Neural progenitor cell (in vitro differentiated cells): ENCODE measurements at places on chromosomes 13 and 19.

- no peak for DNase-seq
Observed at GRCh38 chr13:74726206-74726605, 592.0 kb upstream of the KLF12 start.

GRCh38 chr13:95073747-95074311, 227.4 kb downstream of the ABCC4 start:
- DNase-seq: no peak

GRCh38 chr13:50126263-50126992, 111.2 kb downstream of the KCNRG start:
- DNase-seq: peak; percentile 48

DNA sequence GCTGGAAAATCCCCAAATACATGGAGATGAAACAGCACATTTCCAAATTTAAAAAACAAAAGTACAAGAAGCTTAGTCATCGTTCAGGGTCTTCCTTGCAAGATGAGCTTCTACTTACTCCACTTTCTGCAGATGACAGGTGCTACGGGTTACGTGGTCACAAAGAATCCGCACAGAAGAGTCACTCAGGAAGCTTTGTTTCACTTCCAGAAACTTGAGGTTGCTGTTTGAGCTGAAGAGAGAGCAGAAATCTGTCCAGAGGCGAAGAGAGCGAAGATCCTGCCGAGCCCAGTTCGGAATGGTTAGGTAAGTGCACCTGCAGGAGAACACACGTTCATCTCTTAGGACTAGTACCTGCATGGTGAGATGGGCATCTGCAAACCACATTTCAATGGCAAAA, 9.4 kb downstream of the NLRP7 start:
- no peak for DNase-seq

DNA sequence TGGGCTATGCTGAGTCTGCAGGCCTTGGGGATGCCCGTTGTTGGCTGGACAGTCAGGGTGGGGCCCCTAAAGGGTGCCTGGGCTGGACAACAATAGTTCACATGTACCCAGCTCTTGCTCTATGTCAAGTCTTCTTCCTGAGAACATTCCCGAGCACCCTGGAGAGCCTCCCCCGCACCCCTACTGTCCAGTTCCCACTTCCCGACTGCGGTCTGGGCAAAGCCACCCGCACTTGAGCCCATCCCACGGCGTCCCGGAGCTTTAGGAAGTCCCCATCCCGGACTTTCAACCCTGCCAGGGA, 1.1 kb upstream of the MPND start:
- no peak for DNase-seq

DNA sequence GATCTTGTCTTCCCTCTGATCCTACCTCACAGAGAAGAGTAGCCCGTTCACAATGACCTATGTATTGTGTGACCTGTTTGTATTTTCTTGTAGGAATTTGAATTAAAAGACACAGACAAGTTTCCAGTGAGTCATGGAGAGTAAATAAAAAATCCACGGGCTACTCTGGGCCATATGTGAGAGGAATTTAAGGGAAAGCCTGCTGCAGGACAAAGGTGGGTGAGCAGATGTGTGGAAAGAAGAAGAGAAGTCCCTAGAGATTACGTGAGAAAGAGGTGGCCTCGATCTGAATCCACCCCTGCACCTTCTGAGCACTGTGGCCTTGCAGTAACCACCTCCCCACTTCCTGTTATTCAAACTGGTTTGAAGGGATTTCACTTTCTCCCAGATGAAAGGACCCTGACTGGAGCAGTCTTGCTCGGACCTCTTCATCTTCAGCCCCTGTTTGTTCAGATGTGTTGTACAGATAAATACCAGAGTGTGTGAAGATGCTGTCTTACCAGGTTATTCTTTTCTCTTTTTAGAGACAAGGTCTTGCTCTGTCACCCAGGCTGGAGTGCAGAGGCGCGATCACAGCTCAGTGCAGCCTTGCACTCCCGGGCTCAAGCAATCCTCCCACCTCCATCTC, 205.4 kb downstream of the PDS5B start:
- DNase-seq: no peak

GRCh38 chr13:92602560-92602959, 624.0 kb upstream of the GPC6 start:
- DNase-seq: no peak

- peak; percentile 18 for DNase-seq
Observed at GRCh38 chr13:45119469-45119990, 780 bp upstream of the GTF2F2 start.

DNA sequence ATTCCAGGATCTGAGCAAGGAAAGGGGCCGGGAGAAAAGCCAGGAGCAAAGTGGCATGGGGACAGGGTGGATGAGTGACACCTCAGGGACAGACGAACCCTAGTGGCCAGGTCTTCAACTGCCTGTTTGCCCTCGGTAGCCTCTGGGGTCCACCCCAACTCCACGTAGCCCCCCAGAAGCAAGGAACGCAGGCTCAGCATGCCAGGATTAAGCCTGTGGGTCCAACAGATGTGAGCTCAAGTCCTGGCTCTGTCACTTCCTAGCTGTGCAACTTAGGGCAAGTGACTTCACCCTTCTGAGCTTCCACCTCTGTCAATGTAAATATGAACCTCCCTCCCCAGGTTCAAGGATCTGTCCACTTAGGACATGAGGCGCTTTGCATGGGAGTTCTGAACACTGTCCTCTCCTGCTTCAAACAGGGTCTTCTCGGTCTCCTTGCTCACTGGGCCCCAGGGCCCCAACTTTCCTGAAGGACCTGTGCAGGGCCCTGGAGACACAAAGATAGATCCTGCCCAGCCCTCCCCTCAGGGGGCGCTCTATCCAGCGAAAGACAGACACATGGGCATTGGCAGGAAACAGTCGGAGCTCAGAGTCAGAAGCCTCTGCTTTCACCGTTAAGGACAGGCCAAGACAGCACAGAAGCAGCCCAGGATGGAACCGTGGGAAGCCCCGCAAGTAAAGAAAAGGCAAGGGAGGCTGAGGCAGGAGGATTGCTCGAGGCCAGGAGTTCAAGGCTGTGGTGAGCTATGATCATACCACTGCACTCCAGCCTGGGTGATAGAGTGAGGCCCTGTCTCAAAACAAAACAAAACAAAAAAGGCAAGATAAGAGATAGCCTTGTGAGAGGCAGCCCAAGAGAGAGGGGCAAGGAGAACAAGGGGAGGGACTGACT, 13.2 kb downstream of the SYDE1 start:
- DNase-seq: no peak

DNA sequence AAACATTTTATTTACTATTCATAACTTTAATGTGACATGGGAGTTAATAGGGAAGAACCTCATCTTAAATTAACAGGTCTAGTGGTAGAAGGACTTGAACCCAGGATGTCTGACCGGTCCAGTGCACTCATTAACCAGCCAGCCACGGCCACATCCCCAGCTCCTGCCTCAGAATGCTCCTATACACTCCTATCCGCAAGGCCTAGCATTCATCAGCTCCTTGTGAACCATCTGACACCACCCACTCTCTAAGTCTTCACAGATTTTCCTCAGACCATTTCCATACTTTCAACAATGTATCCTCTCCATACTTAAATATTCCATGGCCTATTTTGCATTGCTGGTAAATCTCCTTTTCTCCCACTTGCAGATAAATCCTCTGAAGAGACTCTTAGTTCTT, 98.3 kb downstream of the KLF12 start:
- DNase-seq: no peak

- DNase-seq: no peak
Observed at GRCh38 chr19:55158848-55159749, 1.6 kb upstream of the TNNI3 start.

DNA sequence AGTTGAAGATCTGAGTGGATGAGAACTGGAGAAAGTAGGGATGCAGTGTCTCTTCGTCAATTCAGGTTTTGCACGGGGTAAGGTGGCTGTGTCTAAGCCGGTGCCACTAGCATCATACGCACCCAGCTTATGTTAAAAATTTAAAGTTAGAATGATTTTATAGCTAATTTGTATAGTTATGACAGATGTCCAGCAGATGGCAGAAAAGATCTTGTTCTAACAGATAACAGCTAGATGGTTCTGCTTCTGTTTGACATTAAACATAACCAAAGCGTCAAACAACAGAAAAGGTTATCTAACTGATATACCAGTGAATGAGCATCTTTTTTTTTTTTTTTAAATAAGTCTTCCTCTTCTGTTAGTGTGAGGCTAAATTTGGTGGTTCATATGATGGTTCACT, 18.8 kb upstream of the EDDM13 start:
- DNase-seq: peak; percentile 56

GRCh38 chr19:9878511-9879196, 43.5 kb downstream of the PIN1 start:
- no peak for DNase-seq

- no peak for DNase-seq
Observed at GRCh38 chr19:18955042-18955441, 14.0 kb upstream of the HOMER3 start.

GRCh38 chr19:8158411-8159074, 9.2 kb upstream of the FBN3 start:
- DNase-seq: peak; percentile 89

- DNase-seq: no peak
Observed at GRCh38 chr13:101098873-101099272, 317.4 kb downstream of the NALCN start.

GRCh38 chr13:62357887-62358645, 942.4 kb upstream of the PCDH20 start:
- DNase-seq: peak; percentile 88

DNA sequence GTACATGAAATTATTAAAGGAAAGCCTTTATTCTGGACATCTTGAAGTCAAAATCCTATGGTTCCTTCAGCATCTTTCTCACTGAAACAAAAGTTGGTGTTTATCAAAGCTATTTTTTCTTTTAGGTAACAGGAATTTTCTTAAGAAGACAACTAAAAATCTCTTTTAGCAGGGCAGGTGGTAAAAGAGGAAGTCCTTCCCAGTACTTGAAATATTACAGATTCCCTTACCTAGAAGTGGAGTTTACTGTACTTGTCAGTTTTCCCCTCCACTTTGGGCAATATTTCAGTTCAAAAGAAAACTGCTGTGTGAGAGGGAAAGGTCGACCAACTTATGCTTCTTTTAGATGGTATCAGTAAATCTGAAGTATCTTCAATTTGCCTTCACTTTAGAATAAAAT, 64.3 kb upstream of the TDRD3 start:
- DNase-seq: no peak

GRCh38 chr19:6803036-6803404, 30.5 kb downstream of the VAV1 start:
- DNase-seq: no peak

- peak; percentile 8 for DNase-seq
Observed at GRCh38 chr13:88051746-88052482, 380.7 kb downstream of the SLITRK5 start.

DNA sequence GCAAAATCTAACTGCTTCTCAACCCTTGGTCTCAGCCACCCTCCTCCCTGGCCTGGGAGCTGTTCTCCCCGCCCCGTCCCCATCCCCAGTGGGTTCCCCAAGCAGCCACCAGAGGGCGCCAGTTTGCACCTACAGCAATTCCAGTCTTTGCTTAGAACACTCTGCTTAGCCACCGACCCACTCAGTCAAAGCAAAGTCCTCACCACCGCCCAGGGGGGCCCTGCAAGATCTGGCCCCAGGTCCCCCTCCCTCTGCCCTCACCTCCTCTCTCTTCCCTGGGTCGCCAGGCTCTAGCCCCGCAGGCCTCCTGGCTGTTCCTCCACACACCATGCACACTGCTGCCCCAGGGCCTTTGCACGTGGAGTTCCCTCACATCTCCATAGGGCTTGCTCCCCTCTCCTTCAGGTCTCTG, 12.4 kb downstream of the TMEM143 start:
- DNase-seq: peak; percentile 81

DNA sequence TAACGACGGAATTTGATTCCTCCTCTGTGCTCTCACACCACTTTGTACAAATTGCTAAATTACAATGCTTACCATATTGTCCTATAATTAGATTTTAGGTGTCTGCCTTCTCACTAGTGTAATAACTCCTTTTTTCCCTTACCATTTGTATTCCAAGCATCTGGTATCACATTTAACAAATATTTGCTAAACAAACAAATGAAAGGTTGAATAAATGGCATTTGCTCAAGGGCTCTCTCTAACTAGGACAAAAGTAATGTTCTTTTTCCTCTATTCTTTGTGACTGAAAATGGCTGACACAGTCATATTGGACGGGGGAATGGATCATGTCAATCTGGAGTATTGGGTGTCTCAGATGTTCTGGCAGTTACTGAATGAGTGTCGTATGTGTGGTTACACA, 99.7 kb downstream of the ENOX1 start:
- DNase-seq: no peak

- DNase-seq: no peak
Observed at GRCh38 chr19:55322204-55322885, 2.8 kb downstream of the TMEM150B start.

- no peak for DNase-seq
Observed at GRCh38 chr13:75752826-75753225, 116.7 kb downstream of the LMO7 start.

DNA sequence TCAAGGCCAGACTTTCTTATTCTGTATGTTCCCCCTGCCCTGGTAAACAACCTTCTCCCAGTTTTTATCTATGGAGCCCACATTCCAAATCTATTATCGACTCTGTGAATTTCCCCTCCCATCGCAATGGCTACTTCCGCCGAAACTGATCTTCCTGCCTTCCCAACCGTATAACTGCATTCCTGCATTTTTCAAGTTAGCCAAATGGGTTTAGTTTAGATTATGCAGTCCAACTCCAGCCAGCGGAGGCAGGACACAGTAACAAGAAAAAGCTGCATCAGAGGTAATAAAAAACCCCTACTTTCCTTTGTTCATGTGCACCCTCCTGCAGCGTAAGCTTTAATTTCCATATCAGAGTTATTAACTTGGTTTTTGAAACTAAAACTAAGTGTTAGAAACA, 112.2 kb upstream of the ZNF91 start:
- DNase-seq: no peak

DNA sequence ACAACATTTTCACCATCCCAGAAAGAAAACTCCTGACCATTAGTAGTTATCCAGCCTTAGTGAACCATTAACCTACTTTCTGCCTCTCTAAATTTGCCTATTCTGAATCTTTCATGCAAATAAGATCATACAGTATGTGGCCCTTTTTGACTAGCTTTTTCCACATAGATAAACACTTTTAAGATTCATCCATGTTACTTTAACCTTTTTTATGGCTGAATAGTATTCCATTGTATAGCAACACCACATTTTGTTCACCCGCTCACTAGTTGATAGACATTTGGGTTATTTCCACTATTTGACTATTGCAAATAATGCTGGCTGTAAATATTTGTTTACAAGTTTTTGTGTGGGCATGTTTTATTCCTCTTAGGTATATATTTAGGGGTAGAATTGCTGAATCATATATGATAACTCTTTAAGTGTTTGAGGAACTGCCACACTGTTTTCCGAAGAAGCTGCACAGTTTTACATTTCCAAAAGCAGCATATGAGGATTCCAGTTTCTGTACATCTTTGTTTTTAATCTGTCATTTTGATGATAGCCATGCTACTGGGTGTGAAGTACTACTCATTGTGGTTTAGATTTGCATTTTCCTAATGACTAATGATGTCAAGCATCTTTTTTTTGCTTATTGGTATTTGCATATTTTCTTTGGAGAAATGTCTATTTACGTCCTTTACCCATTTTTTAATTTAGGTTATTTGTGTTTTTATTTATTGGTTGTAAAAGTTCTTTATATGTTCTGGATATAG, 17.1 kb downstream of the COG6 start:
- no peak for DNase-seq

GRCh38 chr19:13906521-13906904, 512 bp downstream of the CC2D1A start:
- DNase-seq: no peak

- DNase-seq: no peak
Observed at GRCh38 chr13:50421473-50422130, 406.4 kb downstream of the KCNRG start.

GRCh38 chr19:46299004-46299509, 2.2 kb downstream of the HIF3A start:
- no peak for DNase-seq
